HFFc6 (cell line): ENCODE measurements at places on chromosomes 2 and 18.

DNA sequence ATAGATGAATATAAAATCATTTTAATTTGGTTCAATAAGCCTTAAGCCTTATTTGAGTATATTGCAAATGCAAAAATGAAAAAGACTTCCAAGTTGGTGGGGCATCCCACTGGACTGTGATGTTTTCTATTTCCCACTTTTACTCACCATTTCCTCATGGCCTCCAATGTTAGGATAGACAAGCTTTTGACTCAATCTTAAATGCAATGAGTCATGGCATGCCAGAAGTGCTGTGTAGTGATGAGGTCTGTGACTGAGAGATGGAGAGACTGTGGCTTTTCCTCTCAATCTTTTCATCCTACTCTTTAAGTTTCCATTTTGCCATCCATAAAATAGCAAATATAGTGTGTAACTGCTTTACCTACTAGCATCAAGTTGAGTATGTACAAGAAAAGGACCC, 1401.2 kb upstream of the CELF4 start:
- DNase-seq, result no peak

DNA sequence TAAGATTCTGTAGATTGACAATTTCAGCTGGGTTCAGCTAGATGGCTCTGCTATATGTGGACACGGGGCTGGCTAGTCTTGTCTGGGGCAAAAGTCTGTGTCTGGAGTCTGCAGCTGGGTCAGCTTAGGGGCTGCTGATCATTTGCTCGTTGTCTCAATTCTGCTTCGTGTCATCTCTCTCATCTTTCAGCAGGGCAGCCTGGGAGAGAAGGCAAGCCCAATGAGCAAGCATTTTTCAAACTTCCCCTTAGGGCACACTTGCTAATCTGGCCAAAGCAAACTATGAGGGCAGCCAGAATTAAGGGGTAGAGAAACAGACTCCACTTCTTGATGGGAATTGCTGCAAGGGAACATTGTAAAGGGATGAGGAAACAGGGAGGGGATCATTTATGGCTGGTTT, 462.6 kb downstream of the SLC4A3 start:
- DNase-seq, result peak; percentile 60

DNA sequence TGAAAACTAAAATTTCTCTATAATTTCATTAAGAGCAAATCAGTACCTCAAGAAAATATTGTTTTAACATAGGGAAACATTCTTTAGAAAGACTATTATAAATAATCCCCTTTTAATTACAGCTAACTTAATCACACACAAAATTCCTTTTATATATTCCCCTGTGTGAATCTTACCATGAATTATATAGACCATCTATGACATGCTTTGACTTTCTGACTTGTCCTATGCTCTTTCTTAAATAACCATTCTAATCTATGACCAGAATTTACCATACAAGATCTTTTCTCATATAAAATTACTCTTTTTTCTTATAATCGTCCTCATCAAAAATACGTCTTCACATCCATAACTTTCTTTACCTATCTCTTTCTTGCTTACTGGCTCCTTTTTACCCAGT, 824.2 kb upstream of the FAM98A start:
- no peak for DNase-seq

DNA sequence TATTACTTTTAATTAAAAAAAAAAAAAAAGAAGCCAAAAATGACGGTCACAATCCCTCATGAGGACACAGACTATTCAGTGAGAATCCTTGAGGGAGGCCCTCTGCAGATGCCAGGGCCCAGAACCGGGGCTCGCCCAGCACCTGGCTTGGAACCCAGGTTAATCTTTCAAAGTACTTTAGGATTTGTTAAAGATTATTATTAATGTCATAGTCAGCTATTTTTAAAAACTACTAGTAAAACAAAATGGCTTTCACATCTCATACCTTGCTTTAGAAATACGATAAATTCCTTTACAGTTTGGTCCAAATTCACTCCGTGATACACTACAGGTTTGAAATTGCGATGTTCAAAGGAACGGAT, 27.1 kb downstream of the C2orf76 start:
- DNase-seq, result no peak
